Activated CD8-positive, alpha-beta T cell treated with anti-CD3 and anti-CD28 coated beads, Interleukin-2, amount 10 ng/mL, durations not matched to agents 7 days and 5 days (primary cell): ENCODE measurements at places on chromosomes 11 and 22.

DNA sequence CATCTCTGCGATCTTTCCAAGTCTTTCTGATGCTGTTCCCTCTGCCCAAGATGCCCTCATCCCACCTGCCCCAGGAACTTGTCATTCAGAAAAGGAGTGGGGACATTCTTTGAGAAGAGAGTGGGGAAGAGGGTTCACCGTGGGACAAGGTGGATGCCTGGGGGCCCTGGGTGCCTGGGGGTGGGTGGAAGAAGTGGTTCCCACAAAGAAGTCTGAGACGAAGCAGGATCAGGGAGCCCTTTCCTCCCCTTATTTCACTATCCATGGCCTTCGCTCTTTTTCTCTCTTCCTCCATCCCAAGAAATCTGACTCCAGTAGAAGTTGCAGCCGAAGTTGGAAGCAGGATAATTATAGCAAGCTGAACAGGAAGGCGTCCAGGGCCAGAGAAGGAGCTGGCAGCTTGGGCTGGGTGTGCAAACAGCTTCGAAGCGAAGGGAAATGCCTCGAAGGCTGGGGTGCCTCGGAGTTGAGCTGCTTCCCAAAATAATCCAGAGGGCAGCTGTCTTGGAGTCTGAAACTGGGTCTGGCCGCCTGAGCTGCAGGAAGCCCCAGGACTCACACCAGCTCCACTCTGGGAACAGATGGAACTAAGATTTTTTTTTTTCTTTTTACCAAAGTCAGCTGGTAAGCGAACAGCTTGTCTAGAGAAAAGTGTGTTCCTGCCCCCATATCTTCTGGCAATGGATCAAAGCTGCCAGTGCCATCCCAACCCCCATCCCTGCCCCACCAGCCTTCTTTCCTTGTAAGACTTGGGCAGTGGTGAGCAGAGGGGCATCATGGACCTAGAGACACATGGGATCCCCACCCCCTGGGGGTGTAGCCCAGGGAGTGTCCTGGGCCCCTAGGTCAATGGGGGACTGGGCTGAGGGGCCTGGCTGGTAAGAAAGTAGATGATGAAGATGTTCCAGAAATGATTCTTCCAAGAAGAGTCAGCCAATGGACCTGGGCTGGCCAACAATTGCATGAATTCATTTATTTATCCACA lies 31.5 kb downstream of the PARVG start:
- DNase-seq, result no peak

- no peak for DNase-seq
These were observed 468.5 kb upstream of the FAT3 start for GRCh38 chr11:91755951-91756707.

DNA sequence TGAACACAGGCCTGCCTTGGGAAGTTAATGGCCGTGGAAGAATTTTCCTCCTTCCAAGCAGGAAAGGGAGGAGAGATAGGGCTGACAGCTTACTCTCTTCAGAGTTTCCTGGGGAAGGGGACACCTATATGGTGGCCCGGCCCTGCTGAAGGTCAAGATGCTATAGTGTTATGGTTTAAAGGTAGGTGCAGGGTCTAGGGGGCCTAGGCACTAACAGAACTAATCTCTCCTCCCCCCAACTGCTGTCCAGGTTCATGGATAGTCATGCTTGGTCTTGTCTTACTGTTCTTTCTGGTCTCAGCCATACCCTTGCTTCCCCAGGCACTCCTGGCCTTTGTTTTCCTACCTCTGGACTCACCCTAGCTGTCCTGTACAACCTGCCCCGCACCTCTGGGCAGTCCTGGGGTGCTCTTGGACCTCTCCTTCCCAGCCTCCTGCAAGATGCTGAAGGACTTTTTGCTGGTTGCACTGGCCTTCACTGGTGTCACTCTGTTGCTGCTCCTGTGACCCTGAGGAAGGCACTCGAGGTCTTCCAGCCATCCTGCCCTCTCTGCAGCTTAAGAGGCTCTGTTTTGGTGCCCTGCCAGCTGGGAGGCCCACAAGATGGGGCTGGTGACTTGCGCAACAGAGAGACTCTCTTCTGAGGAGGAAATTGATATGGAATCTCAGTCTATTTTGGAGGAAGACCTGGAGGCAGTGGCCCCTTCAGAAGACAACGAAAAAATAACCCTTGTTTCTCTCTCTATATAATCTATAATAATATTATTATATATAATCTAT lies 17.9 kb downstream of the SEC14L3 start:
- DNase-seq, result peak; percentile 61

GRCh38 chr22:28283068-28283654 lies 364.1 kb upstream of the PITPNB start:
- DNase-seq, result no peak

- no peak for DNase-seq
These were observed 26.1 kb upstream of the APLP2 start for GRCh38 chr11:130043575-130043974.

- no peak for DNase-seq
These were observed 27.6 kb upstream of the CD44 start for GRCh38 chr11:35111161-35112055.

DNA sequence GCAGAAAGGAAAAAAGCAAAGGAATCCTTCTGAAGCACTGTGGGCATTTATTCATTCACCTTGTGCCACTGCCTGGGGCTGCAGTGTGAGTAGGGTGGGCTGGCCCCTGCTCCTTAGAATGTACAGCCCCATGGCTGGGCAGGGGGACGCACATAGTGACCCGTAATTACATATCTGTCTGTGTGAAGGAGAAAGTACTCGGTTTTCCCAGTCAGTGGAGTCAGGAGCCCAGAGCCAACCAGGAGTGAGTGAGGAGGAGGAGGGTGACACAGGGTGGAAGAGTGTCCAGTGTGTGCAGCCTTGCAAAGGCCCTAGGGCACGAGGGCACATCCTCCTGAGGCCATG lies 91.9 kb downstream of the CDKN1C start:
- no peak for DNase-seq
